ENCODE measurements at places on chromosomes 1 and 21.

DNA sequence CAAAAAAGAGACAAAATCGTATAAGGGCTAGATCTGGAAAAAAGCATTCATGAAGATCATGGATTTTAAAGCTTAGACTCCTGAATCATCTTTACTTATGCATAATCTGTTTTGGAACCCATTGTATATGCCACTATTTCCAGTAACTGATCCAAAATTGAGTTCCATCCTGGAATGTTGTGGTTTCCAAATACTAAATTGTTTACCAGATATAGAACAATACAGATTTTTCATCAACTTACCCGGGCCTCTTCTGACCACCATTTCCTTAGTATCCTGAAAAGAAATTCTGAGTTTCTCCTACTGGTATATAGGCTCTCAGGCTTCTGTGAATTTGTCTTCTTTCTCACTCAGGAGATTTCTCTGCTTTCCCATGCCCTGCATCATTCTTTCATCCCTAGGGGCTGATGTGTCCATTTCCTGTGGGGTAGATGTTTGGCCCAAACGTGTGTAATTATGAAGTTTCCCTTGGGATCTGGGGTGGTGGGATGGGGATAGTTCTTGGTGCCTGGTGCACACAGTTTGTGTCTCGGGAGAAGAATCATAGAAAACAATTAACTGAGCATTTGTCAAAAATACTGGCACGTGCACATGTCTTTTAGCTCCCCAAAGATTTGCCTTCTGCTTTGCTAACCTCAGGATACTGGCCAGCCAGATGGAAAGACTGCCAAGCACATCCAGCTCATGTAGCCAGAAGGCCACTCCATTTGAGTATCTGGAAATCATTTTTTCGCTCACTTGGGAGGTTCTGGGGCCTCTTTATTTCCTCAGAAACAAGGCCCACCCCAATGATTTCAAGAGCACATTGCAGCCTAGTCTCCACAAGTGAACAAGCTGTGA lies 127.8 kb downstream of the NTMT2 start:
- DNase-seq = no peak

- DNase-seq = no peak
Observed at GRCh38 chr1:173168941-173169340, 38.2 kb downstream of the TNFSF4 start.

- DNase-seq = no peak
Observed at GRCh38 chr1:22246755-22247480, 104.0 kb upstream of the WNT4 start.

DNA sequence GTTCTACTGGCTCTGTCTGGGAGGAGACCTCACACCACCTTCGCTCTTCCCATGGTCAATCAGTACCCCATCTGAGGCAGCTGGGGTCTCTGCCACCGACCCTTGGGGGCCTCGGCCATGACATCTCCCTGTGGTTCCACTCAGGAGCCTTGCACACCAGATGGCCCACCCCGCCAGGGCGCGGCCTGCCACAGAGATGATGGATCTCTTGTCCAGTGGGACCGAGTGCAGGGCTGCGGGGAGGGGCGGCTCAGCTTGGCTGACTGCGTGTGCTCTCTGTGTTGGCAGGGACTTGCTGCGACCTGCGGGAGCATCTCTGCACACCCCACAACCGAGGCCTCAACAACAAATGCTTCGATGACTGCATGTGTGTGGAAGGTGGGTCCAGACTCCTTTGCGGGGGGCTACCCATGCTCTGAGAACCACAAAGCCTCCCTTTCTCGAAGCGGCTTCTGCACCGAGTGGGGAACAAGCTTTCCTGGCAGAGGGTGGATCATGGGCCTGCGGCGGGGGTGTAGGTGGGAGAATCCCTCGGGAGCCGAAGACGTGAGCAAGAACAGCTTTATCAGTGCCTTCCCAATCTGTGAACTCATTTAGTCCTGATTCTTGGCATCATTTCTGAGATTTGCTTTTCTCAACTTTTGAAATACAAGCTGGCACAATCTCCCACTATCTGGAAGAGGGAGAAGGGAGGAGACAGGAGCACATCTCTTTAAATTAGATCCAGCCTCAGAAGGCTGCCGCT lies 20.9 kb upstream of the AGTRAP start:
- DNase-seq = no peak

GRCh38 chr1:240058049-240058448 lies 33.6 kb upstream of the FMN2 start:
- no peak for DNase-seq

DNA sequence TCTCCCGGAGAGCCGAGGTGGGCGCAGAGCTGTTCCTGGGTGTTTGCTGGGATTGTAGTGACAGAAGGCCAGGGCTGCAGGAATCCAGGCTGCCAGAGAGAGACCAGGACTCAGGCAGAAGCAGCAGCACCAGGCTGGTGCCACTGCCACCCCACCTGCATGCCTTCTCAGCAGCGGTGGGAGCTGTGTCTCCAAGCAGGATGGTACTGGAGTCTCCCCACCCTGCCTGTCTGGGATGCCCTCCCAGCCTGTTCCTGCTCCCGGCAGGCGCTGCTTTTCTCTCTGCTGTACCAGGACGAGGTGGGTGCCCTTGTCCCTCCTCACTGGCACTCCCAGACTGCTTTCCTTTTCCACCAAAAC lies 4.5 kb upstream of the HES4 start:
- DNase-seq = no peak

DNA sequence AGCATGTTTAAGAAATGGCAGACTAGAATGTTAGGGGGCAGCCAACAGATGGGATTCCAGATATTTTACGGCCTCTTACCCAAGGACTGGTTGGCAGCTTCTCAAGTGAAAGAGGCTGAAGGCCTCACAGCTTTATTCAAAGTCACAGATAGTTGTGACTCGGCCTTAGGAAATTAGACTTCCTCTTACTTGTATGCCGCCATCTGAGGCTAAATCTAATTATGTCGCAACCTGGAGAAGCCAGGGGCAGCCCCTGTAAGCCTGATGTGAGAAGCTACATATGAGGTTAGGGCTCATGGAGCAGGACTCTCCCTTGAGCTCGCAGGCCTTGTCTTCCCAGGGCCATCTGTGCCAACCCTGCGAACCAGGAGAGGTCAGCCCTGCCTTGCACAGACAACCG lies 352.5 kb downstream of the HHAT start:
- DNase-seq = no peak

DNA sequence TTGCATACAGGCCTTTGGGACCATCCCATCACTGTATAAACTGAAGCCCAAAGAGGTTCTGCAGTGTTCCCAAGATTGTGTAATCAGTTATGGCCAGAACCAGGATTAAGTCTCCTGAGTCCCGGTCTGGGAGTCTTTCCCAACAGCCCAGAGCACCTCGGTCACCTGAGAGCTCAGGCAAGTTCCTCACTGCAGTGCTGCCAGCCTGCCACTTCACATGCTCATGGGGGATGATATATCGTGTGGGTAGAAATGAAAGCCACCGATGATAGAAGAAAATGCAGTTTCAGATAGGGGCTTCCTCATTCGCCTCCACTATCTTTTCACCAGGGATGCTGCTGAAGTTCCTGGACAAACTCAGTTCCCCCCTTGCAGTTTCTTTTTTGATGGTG lies 30.4 kb downstream of the FHAD1 start:
- no peak for DNase-seq

DNA sequence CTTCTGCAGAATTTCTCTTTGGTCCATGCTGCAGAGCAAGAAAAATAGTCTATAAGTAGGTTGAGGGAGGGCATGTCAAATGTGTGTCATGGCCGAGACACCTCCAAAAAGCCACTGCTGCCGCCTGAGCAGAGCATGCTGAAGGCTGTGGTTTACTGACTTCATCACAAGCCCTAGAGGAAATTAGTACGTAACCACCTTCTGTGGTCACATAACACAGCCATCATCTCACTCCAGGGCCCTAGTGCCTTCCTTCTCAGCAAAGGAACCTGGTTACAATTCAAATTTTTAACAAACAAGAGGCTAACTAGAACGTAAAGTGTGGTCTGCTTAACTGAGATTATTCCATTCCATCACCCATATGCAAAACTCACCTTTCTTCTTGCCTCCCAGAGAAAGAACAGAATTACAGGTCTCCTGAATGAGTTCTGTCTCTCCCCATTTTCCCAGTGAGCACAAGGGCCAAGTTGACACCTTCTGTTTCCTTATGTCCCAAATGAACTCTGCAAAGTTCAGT lies at the start of gene PTPN22:
TSS of gene PTPN22 (minus strand) at position 116 of the 517 bp plus-strand sequence.
- peak; percentile 91 for DNase-seq

GRCh38 chr21:40381111-40381510 lies 465.8 kb downstream of the DSCAM start:
- no peak for DNase-seq

DNA sequence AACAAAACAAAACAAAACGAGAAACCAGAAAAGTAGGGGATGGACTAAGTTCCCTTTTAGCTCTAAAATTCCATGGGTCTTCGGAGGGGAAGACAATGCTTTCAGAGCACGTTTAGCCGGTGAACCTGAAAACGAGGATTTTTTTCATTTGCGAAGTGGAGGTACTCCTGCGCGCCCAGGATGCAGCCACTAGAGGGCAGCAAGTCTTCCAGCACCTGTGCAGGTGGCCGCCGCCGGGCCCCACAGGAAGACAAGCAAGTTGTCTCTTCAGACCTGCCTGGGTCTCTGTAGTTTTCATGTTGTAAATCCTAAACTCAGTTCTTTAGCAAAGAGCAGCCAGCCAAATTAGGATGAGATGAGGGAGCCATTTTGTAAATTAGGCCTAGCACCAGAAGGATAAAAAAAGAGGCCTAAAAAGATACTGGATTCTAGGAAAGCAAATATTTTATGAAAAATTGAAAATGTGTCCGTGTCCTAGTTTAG lies 17.7 kb upstream of the SNX27 start:
- peak; percentile 87 for DNase-seq

GRCh38 chr1:86507935-86508582 lies 38.8 kb upstream of the CLCA4 start:
- DNase-seq = peak; percentile 20

DNA sequence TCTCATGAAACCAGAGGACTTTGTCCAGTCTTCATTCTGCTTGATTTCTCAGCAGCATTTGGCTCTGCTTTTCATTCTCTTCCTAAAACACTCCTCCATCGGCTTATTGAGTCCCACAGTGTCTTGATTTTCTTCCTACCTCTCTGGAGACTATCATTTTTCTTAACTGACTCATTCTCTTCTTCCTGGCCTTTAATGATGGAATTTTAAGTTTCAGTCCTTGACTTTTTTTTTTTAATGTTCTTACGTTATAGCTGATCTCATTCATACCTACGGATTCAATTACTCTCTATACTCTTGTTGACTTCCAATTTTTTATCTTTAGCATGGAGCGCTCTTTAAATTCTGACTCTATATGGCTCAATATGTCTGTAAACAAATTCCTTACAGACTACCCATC lies 111.1 kb downstream of the NEK7 start:
- no peak for DNase-seq

- no peak for DNase-seq
Observed at GRCh38 chr1:2247760-2248126, 19.6 kb downstream of the SKI start.

DNA sequence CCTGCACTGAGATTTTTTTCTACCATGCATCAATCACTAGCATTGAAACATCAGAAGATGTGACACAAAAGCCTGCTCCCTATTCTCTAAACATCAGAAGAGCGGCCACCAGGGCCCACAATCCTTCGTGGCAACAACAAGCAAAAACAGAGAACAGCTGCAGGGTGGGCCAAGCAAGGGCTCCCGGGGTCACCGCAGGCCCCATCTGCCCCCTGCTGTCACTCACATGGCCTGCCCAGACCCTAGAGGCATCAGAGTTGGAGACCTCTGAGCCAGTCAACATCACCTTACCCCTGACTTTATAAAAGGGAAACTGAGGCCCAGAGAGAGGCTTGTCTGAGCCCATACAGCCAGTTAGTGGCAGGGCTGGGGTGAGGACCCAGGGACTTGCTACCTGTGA lies 1.8 kb downstream of the LAPTM5 start:
- DNase-seq = no peak

- DNase-seq = no peak
Observed at GRCh38 chr1:7888248-7889081, 35.6 kb upstream of the UTS2 start.
